ENCODE measurements at places on chromosomes 1 and 21.

GRCh38 chr21:24290151-24290833 is 1317.0 kb downstream of the MRPL39 start:
- DNase-seq = no peak

DNA sequence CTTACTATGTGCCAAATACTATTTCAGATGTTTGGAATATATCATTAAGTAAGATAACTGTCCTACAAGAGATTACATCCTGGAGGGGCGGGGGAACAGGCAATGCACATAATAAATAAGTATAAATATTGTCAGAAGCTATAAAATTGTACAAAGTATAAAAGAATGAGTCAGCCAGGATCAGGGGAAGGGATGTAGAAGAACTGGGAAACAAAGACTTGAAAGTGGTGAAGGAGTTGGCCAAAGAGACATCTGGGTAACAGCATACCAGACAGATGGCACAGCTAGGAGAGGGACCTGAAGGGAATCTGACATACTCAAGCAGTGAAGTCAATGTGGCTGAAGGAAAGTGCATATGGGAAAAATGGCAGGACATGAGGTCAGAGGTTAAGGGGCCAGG is 53.9 kb downstream of the CYYR1 start:
- DNase-seq = no peak

- DNase-seq = no peak
Measured at GRCh38 chr1:37096523-37096922, 62.2 kb upstream of the GRIK3 start.

- DNase-seq = peak; percentile 73
Measured at GRCh38 chr1:230308039-230308438, 118.1 kb downstream of the PGBD5 start.

- DNase-seq = no peak
Measured at GRCh38 chr21:33948096-33948950, 32.7 kb upstream of the ATP5PO start.

DNA sequence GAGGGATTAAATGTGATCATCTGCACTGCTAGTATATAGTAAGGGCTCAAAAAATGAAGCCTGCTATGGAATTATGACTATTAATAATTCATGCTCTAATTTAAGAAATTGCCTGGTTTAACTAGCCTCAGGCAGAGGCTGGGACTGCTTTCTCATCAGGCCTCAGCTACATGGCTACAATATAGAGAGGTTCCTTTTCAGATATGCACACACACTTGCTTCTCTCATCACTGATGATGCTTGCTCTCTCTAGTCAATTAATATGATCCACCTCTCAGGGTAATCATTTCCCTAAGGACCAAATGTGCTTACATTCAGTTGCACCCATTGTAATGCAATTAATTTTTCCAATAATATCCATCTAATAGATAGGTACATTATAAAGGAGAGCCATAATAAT is 324.9 kb upstream of the ST6GALNAC5 start:
- no peak for DNase-seq

DNA sequence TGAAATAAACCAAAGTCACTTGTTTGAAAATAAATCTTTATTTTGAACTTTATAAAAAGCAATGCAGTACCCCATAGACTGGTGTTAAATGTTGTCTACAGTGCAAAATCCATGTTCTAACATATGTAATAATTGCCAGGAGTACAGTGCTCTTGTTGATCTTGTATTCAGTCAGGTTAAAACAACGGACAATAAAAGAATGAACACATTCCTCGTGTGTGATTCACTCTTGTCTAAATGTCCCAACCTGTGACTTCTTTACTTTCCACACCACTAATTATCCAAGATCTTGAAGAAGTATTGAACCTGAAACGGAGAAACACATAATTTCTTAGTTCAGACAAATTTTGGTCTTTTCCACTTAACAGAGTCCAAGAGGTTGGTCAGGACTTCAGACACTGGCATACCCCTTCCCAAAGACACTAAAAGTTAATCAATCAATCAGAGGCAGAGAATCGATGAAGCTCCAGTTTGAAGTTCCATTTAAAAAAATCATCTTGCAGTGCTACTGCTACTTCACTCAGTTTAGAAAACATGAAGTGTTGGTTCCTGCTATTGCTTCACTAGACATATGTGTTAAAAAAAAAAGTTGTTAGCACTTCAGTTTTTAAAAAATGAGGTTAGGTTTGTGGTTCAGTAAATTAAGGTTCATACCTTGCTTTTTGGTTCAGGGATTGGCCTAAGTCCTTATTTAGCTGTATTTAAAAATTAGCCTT is 26.2 kb downstream of the ATP1B1 start:
- DNase-seq = no peak

DNA sequence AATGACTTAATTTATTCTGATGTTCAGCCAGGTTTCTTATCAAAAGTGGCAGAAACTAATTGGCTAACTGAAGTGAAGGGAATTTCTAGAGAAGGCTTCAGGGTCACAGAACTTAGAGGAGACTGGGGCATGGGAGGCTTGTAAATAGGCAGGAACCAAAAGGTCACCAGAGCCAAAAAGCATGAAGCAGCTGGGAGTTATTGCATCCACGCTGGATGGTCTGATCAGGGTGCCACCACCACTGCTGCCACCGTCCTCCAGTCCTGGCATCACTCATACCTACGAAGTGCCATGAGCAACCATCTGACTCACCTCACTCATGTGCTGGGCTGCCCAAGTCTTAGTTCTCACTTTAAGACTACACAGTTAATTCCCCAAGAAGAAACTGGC is 82.5 kb upstream of the DPH5 start:
- no peak for DNase-seq

GRCh38 chr1:201721082-201722049 is 107.6 kb upstream of the IPO9 start:
- DNase-seq = peak; percentile 68

DNA sequence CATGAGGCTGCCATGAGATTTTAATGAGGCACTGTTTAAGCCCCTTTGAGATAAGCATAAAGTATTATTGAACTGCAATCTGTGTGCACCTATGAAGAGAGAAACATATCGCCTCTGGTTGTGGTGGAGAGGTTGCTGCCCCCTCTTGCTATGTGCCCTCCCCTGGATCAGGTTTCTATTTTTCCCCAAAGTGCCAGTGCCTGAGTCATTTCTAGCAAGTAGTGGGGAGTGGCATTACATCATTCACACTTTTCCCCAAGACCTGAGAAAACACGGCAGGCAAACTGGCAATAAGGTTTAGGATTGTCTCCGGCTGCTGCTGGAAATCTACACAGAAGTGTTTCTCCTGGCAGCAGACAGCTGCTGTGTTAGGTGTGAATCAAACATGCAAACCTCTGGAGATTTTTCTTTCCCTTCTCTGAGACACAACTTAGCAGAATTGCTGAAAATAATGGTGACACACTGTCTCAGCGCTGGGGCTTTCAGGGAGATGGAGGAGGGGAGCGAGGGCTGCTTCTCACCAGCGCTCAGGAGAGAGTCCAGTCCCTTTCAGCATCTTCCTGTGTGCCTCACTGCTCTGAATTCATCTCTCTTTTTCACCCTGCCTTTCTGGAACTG is 13.7 kb upstream of the RGS16 start:
- no peak for DNase-seq

- no peak for DNase-seq
Measured at GRCh38 chr1:42165511-42166210, 1.1 kb upstream of the GUCA2A start.

GRCh38 chr1:53959664-53960250 is 13.6 kb downstream of the LRRC42 start:
- no peak for DNase-seq

- DNase-seq = peak; percentile 52
Measured at GRCh38 chr1:29256979-29257804, 20.9 kb downstream of the PTPRU start.

GRCh38 chr1:11802973-11803885 is 2.5 kb downstream of the MTHFR start:
- DNase-seq = peak; percentile 97

DNA sequence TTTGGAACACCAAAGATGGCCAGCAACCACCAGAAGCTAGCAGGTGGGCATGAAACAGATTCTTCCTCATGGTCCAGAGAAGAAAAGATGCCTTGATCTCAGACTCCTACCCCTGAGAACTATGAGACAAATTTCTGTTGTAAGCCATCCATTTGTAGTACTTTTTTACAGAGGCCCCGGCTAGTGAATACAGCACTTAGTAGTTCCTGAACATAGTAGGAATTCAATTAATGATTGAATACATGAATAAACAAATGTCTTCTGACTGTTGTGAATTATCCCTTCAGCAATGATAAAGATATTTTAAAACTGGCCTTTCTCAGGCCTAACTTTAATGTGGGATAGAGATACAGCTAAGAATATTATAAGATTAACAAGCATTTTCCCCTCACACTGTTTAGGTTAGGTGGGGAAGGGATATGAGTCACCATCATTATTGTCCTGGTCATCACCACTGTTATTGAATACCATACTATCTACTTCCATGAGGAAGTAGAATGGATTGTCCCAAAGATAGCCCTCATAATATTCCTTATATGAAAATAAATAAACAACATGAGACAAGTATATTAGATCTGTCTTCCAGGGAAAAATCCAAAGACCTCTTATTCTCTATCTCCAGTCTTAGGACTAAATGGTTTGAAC is 51.4 kb downstream of the ADCY10 start:
- no peak for DNase-seq

DNA sequence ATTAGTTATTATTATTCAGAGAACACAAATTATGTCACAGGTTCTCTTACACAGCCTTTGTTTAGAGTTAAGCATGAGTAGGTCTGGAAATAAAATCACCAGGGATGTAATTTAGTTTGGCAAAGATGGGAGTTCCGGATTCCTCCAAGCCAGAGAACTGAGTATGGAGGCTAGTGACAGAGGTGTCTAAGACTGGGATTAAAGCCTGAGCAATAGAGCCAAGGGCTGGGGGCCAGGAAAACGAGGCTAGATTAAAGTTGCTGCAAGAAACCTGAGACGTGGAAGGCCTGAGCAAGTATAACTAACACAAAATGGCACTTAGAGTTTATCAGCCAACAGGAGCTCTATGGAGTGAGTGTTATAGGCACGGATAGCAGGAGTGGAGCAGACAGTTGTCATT is 381.6 kb downstream of the SRGAP2C start:
- no peak for DNase-seq

DNA sequence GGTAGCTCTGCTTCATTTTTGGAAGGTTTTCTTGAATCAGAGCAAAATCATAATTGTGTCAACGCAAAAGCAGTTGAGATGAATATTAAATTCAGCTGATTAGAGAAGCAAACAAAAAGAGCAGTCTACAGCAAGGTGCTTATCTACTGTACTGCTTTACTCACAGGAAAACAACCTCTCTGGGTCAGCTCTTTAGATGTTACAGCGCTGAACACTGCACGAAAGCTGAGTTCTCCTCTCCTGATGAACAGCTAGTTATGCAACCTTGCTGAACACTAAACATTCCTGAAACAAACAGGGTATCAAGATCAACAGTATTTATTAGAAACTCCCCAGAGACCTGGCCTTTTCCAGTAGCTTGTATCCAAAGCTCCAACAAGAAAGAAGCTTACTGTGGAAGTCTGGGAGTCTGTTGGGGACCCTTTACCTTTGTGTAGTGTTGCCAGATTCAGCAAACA is 41.3 kb downstream of the TBCE start:
- no peak for DNase-seq

GRCh38 chr1:110617589-110617988 is 11.4 kb upstream of the KCNA2 start:
- DNase-seq = no peak

DNA sequence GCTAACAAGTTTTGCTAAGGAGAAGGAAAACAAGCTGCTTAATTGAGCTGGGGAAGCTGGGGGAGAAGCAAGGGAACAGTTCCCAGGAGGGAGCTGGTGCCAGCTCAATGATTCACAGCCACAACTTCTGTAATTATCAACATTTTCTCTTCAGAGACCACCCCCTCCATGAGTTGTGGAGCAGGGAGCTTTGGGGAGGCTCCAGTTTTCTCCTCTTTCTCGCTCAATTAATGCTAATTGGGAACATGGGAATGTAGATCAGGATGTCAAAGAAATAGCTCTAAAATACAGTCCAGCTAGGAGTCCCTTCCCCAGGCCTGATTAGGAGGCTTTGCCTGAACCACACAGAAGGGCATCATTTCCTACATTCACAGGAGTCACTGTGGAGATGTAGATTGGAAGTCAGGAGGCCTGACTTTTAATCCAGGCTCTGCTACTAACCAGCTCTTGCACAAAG is 12.1 kb upstream of the MNDA start:
- no peak for DNase-seq

GRCh38 chr1:50109647-50110075 is 941 bp downstream of the ELAVL4 start:
- no peak for DNase-seq

DNA sequence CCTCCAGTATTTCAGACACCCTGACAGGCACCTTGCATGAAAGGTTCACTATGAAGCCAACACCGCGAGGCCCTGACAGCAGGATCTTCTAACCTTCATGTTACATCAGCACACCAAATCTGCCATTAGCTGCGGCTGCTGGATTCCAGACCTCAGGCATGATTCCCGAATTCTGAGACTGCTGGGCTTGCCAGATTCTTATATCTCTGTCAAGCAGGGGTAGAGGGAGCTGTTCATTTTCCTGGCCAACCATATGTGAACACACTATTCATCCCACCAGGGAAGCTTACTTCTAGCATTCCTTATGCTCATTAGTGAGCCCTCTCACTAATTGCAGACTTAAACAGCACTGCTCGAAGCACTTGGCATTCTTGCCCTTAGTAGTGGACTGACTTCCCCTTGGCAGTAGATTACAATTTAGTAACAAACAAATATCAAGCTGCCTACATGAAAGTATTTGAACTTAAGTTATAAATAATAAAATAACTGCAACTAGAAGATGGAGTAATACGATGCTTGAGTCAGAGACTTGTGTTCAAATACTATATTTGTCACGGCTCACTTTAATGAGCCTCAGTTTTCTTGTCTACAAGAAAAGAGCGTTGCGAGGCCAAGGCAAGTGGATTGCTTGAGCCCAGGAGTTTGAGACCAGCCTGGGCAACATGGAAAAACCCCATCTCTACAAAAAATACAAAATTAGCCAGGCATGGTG is 43.3 kb downstream of the NID1 start:
- no peak for DNase-seq

GRCh38 chr21:39555911-39556590 is 56.7 kb upstream of the B3GALT5 start:
- no peak for DNase-seq

DNA sequence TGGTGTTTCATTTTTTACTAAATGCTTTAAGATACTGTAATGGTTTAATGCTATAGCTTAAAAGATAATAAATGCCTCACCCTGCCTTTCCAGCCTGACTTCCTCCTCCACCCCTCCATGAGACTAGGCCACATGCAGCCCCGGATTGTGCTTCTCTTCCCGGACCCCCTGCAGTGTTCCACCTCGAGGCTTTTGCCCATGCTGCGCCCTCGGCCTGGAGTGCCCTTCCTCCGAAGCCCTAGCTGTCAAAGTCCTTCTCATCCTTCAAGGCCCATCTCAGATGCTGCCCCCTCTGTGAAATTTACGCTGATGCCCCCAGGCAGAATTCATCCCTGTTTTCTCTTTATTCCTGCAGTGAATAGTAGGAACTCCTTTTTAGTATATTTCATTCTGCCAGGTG is 98.5 kb downstream of the ATP5PO start:
- DNase-seq = no peak

DNA sequence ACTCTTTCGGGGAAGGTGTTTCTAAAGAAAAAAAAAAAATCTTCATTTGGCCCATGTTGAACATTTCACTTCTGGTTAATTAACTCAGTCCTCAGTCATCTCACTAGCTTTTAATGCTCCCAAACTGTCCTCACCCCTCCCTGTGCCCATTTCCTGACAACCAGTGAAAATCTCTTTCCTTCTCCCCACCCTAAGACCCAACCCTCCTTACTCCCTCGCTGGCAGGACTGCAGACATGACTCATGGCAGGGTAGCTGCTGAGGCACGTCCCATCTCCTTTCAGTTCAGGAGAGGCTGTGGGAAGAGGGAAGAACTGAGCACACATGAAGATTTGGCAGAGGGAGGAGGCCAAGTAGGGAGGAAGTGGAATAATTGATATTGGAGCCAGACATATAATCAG is 12.6 kb downstream of the PKP1 start:
- DNase-seq = peak; percentile 45
